Natural killer cell (primary cell): ENCODE measurements at places on chromosomes 7 and 10. TPM values are rescaled to one million over a fixed set of nuclear protein-coding genes. Genes with fewer than 3 reads are reported as not detected.

The SPAG6 gene
- not detected for total RNA-seq

GRCh38 chr7:68176974-68177373, 1180.3 kb downstream of the TYW1 start:
- H3K4me1 ChIP-seq: no peaks in the 10 kb centered on the region
- no peak overlapping the region for H3K27ac ChIP-seq
- H3K27me3 ChIP-seq: no peaks in the 10 kb centered on the region
- DNase-seq: no peak
- H3K36me3 ChIP-seq: no peaks in the 10 kb centered on the region
- no peak overlapping the region for H3K4me3 ChIP-seq

- DNase-seq: no peak
- H3K27ac ChIP-seq: no peak overlapping the region
- H3K4me3 ChIP-seq: no peak overlapping the region
- no peaks in the 10 kb centered on the region for H3K36me3 ChIP-seq
- H3K4me1 ChIP-seq: no peaks in the 10 kb centered on the region
Measured at GRCh38 chr7:69703099-69703498, 104.8 kb downstream of the AUTS2 start.

DNA sequence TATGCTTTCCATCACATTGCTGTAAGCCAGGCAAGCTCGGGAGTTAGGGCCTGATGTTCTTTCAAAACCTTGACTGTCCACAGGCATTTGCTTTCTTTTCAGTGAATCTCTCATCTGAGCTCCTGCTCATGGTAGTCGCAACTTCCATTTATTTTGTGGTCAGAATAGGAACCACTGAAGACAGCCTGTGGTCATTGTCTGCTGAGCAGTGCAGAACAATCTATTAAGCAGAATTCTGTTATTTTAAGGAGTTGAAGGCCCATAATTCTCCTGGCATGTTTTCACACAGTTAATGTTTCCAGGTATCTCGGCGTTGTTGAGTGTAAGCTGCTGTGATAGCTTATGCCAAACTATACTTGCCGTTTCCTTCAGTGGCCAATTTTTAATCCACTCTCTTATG, 491.1 kb upstream of the AKR1E2 start:
- no peaks in the 10 kb centered on the region for H3K4me1 ChIP-seq
- no peak overlapping the region for H3K4me3 ChIP-seq
- H3K27me3 ChIP-seq: no peaks in the 10 kb centered on the region

DNA sequence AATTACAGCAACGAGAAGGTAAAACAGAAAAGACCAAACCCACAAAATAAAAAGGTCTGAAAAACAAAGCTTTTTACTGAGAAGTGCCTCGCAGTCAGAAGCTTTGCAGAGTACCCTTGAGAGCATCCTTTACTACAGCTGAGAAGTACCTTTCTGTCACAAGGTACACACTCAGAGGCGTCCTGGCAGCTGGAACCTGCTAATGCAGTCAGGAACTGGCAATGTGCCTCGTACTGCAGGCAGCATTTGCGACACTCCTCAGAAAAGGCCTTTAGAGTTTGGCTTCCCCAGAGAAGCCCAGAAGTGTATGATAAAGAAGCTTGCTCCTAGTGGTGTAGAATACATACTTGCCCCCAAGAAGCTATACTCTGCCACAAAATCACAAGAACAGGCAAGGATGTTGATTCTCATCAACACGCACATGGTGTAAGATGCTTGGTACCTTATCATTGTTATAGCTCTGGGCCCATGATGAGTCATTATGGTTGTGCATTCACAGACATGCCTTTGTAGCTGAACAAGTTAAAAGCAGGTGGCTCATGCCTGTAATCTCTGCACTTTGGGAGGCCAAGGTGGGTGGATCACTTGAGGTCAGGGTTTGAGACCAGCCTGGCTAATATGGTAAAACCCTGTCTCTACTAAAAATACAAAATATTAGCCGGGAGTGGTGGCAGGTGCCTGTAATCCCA, 2.0 kb upstream of the GTPBP4 start:
- no peak overlapping the region for H3K4me3 ChIP-seq
- no peak overlapping the region for H3K27ac ChIP-seq
- no peaks in the 10 kb centered on the region for H3K36me3 ChIP-seq
- H3K4me1 ChIP-seq: peaks cover 21% of the 10 kb centered on the region
- no peaks in the 10 kb centered on the region for H3K27me3 ChIP-seq

- H3K4me3 ChIP-seq: no peak overlapping the region
- H3K36me3 ChIP-seq: no peaks in the 10 kb centered on the region
- no peaks in the 10 kb centered on the region for H3K4me1 ChIP-seq
- H3K27me3 ChIP-seq: no peaks in the 10 kb centered on the region
- no peak overlapping the region for H3K27ac ChIP-seq
- no peak for DNase-seq
Measured at GRCh38 chr7:80372415-80372814, 139.4 kb downstream of the GNAT3 start.

- H3K27me3 ChIP-seq: no peaks in the 10 kb centered on the region
- no peak overlapping the region for H3K27ac ChIP-seq
- no peaks in the 10 kb centered on the region for H3K36me3 ChIP-seq
Measured at GRCh38 chr10:53403688-53404087, 631.1 kb upstream of the MBL2 start.

The CYP2C19 gene
- total RNA-seq: not detected

The ZNF138 gene
- total RNA-seq: 8.0 TPM

GRCh38 chr10:131855461-131856401, 45.1 kb upstream of the PPP2R2D start:
- no peak for DNase-seq
- no peaks in the 10 kb centered on the region for H3K27me3 ChIP-seq

DNA sequence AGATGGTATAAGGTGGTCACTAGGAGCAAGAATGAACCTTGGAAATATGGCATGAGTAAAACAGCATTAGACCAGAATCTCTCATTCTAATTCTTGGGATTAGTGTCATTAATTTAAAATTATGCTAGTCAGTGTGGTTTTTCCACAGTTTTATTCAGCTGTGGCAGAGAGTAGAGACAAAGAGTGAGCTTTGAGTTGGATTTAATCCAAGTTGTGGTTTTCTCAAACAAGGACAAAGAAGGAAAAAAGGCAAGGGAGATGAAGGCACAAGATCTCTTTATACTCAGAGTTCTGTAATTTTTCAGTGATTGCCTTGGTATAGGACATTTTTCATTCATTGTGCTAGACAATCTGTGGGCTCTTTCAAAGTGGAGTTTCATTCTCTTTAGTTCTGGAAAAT, 28.2 kb upstream of the AKAP9 start:
- no peaks in the 10 kb centered on the region for H3K4me1 ChIP-seq
- peaks cover 2% of the 10 kb centered on the region for H3K27me3 ChIP-seq
- H3K36me3 ChIP-seq: no peaks in the 10 kb centered on the region
- no peak overlapping the region for H3K4me3 ChIP-seq
- no peak for DNase-seq
- H3K27ac ChIP-seq: no peak overlapping the region

DNA sequence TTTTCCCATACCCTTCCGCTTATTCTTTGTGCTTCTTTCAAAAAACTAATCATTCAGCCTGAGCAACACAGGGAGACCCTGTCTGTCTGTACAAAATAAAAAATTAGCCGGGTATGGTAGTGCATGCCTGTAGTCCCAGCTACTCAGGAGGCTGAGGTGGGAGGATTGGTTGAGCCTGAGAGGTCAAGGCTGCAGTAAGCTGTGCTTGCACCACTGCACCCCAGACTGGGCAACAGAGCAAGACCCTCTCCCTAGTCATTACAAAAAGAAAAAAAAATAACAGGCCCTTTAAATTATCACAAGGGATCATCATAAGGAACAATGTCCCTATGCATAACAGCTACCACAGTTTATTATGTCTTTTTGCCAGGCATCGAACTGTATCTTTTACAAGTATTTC, 119.6 kb downstream of the TRIM24 start:
- no peaks in the 10 kb centered on the region for H3K4me1 ChIP-seq
- no peak overlapping the region for H3K4me3 ChIP-seq
- H3K36me3 ChIP-seq: peaks cover 60% of the 10 kb centered on the region
- H3K27ac ChIP-seq: no peak overlapping the region

DNA sequence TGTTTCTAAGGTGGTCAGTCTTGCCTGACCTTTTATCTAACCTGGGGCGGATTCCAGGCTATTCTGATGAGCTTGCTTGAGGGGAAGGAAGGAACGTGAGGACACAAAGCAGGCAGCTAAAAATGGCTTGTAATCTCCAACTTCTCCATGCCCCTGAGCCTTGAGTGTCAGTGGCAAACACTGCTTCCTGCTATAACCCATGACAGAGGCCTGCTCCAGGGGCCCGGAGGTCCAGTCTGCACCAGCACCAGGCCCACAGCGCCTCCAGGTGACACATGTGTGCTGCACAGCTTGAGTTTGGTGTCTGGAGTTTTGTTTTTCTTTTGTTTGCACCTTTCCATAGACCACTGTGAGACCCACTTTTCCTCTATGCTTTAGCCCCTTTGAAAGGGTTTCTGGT, 207.9 kb downstream of the PAXIP1 start:
- H3K4me3 ChIP-seq: no peak overlapping the region
- no peaks in the 10 kb centered on the region for H3K4me1 ChIP-seq
- H3K36me3 ChIP-seq: no peaks in the 10 kb centered on the region
- peaks cover 2% of the 10 kb centered on the region for H3K27me3 ChIP-seq
- H3K27ac ChIP-seq: no peak overlapping the region
- DNase-seq: no peak

DNA sequence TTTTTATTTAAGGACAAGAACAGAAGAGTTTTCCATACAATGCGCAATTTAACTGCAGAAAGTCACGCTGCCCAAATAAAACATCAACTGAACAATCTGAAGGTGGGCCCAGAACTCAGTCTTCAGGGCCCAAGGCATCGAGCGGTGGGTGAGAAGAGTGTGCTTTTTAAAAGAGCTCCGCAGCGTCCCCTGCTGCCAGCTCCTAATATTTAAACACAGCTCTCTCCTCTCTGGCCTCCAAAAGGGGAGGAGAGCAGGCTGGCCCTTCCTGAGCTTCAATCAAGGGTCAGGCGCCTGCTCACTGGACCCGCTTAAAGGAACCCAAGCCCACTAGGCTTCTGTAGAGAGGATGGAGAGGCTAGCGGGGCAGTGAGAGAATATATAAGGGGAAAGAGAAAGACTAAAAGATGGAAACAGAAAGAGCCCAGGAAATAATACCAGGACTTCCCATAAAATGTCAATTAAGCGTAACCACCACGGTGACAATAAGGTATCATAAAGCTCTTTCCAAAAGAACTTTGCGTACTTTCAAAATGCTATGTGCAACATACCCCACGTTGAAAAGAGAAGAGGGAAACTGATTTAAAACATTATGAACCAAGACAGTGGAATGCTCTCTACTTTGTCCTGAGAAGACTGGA, 2.8 kb downstream of the FAM53B start:
- H3K27me3 ChIP-seq: no peaks in the 10 kb centered on the region
- H3K4me1 ChIP-seq: peaks cover 61% of the 10 kb centered on the region
- H3K4me3 ChIP-seq: peak overlapping the region; percentile 55
- H3K36me3 ChIP-seq: no peaks in the 10 kb centered on the region
- DNase-seq: peak; percentile 89
- H3K27ac ChIP-seq: peak overlapping the region; percentile 68

GRCh38 chr10:43981232-43981631, 332.6 kb upstream of the ZNF32 start:
- H3K4me1 ChIP-seq: peaks cover 11% of the 10 kb centered on the region
- no peak overlapping the region for H3K27ac ChIP-seq
- H3K27me3 ChIP-seq: no peaks in the 10 kb centered on the region

DNA sequence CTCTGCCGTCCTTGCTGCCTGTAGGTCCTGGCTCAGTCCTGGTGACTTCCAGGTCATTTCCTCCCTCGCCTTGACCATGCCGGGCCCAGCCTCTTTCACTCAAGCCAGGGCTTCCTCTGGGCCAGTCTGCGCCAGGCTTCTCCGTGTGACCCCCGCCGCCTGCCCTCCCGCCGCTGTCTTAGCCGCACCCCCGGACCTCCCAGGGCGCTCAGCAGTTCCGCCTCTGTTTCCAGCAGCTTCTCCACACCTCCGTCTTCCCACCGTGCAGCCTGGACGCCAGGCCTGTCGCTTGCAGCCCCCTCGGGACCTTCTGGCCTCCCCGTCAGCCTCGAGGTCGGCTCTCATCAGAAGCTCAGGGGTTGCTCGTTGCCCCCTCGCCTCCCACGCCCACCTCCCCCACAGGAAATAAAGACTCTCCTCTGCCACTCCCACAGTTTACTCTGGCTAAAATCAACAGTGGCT, 123.0 kb upstream of the FZD8 start:
- DNase-seq: no peak
- H3K27me3 ChIP-seq: no peaks in the 10 kb centered on the region
- H3K27ac ChIP-seq: no peak overlapping the region
- H3K4me3 ChIP-seq: no peak overlapping the region
- no peaks in the 10 kb centered on the region for H3K36me3 ChIP-seq

DNA sequence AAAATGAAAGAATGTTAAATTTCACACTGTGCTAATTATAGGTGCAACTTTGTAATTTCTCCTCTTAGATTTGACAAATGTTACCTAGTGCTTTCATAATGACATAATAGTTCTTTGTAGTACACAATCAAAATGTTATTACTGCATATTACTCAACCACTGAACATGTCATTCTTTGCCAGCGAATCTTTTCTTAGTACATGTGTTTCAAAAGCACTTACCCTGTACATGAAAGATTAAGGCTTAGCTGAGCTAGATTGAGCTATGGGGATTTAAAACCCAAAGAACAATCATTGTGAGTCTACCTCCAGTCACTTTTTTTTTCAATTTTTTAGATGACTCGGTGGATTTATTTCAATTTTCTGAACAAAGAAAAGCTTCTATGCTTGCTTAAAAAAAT, 123.5 kb upstream of the FERD3L start:
- no peak for DNase-seq
- H3K36me3 ChIP-seq: no peaks in the 10 kb centered on the region
- H3K4me1 ChIP-seq: no peaks in the 10 kb centered on the region
- no peak overlapping the region for H3K4me3 ChIP-seq

DNA sequence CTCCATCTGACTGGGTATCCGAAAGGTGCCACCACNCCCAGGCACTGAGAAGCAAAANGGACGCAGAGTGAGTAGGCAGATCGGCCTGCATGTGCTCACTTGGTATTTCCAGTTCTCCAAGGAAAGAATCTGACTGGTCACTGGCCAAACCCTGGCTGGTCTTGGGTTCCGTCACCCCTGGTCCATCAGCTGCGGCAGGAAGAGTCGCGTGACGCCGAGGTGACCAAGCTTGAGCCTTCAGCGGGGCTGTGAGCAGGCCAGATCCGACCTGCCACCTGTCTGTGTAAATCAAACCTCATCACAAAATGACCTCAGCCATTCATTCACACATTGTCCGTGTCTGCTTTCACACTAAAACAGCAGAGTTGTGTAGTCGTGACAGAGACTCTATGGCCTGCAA, 28.8 kb upstream of the CHST15 start:
- DNase-seq: no peak
- no peak overlapping the region for H3K4me3 ChIP-seq
- no peaks in the 10 kb centered on the region for H3K36me3 ChIP-seq
- H3K27ac ChIP-seq: no peak overlapping the region

GRCh38 chr7:92793656-92794205, 42.6 kb downstream of the CDK6 start:
- H3K4me3 ChIP-seq: no peak overlapping the region
- no peaks in the 10 kb centered on the region for H3K27me3 ChIP-seq
- no peak overlapping the region for H3K27ac ChIP-seq
- H3K4me1 ChIP-seq: no peaks in the 10 kb centered on the region
- no peak for DNase-seq
